NCI-H1105 treated with DMSO at 0.1 percent for 48 hours (cell line): ENCODE measurements at places on chromosomes 16 and 17.

DNA sequence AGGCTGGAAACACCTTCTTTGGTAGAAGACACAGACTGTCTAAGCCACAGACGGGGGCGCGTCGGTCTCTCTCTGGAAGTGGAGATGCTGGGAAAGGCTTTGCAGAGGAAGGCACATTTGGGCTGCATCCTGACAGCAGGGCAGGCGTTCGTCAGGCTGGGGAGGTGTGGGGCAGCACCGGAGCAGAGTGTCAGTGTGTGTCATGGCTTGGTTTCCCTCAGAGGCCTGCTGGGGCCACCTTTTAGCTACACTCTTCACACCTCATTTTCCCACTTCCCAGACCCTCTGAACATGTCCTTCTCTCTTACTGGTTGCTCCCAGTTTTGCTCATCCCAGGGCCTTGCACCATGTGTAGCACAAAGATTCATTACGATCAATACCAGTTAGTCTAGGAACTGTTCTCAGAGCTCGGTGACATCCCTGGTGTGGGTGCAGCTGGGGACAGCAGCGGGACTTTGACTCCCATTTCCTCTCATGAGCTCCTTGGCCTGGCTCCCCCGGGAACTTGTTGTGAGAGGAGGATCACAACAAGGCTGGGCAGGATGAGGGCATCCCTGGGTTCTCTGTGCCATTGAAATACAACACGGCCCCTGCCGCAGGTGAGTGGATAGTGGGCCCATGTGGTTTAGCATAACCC lies 33.1 kb downstream of the SMARCE1 start:
- no peak for DNase-seq

DNA sequence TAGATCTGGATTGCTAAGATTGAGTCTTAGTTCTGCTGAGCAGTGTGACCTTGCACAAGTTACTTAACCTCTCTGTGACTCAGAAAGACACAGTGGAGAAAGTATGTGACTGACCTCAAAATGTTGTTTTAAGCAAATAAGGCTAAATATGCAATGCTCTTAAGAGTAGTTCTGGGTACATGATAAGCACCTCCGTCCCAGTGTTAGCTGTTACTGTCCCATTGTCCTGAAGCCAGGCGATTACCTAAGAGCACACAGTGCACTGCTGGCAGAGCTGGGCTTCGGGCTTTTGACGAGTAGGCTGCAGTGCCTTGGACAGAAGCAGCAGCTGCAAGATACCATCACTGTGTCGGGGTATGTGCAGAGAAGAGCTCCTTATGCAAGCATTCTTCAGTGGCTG lies 32.7 kb upstream of the FOXF1 start:
- no peak for DNase-seq

GRCh38 chr17:56679115-56679776 lies 85.7 kb downstream of the NOG start:
- peak; percentile 34 for DNase-seq

GRCh38 chr16:49502136-49502881 lies 128.7 kb downstream of the C16orf78 start:
- DNase-seq, result no peak

DNA sequence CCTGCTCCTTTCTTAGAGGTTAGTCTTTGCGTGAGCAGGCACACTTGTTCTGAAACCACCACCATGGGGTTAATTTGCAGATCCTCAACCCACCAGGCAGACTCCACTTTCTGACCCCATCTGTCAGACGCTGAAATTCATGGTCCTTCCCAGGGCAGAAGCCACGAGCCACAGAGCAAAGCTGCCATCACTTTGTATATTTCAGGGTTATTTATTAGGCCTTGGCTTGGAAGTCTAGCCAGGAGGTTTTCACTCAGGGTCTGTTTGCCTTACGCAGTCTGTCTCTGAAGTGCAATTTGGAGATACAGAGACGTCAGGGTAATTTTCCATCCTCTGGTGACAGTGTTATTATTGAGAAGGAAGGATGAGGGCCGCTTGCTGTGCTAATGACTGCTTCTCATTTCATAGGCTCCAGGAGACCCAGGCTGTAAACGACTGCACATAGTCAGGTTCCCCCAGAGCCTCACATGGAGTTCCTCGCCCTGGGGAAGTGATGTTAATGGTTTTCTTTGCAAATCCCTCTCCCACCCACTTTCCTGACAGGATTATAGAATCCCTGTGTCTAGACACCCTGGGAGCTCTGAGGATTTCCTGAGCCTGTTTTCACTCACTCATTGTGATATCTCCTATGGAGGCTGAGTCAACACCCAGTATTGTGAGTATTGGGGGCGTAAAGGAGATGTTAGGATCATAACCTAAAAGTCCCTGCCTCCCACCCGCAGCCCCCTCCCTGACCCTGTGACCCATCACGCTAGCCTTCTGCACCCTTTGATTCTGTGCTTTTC lies 269.0 kb downstream of the ABCC12 start:
- DNase-seq, result no peak

- DNase-seq, result no peak
Measured at GRCh38 chr16:73405851-73406250, 357.9 kb upstream of the ZFHX3 start.

DNA sequence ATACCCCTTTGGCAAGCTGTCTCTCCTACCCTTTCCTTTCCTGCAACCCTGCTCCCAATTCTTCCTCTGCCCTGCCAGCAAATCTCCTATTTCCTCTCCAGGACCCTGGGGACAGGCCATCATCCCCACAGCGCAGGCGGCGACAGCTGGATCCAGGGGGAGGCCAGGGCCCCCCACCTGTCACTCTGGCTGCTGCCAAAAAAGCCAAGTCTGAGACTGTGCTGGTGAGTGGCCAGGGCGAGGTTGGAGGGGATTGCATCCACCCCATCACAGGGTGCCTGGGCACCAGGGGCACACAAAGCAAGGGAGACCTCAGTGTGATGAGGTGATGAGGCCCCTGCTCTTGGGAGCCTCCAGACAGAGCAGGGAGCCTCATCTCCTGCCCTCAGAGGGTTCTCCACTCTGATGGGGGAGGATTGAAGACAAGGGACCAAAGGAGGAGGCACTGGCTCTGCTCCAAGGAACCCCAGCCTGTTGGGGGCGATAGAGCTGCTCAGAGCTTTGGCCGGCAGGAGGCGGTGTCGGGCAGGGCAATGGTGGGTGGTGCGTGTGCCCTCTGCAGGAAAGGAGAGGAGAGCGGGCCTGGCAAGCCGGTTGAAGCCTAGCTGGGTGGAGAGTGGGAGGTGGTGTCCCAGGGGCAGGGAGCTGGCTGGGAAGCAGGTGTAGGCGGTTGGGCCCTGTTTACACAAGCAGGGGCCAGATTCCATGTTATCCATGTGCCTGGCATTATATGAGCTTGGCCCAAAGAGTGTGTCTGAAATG lies 15.6 kb upstream of the PDK2 start:
- no peak for DNase-seq

GRCh38 chr16:51143196-51143977 lies 7.7 kb downstream of the SALL1 start:
- no peak for DNase-seq

DNA sequence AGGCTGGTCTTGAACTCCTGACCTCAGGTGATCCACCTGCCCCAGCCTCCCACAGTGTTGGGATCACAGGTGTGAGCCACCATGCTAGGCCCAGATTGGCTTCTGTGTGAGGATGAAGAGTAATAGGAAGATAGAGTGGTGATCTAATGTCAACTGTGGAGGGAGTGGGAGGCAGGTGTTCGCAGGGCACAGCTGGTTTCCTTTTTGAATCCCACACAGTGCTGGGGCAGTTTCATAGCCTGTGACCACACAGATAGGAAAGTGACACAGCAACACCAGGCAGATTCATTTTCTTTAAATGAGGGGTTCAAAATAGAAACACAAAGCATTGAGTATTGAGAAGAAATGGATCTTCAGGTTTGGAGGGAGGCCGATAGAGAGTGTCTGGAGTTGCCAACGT lies 540.3 kb downstream of the WWOX start:
- no peak for DNase-seq

DNA sequence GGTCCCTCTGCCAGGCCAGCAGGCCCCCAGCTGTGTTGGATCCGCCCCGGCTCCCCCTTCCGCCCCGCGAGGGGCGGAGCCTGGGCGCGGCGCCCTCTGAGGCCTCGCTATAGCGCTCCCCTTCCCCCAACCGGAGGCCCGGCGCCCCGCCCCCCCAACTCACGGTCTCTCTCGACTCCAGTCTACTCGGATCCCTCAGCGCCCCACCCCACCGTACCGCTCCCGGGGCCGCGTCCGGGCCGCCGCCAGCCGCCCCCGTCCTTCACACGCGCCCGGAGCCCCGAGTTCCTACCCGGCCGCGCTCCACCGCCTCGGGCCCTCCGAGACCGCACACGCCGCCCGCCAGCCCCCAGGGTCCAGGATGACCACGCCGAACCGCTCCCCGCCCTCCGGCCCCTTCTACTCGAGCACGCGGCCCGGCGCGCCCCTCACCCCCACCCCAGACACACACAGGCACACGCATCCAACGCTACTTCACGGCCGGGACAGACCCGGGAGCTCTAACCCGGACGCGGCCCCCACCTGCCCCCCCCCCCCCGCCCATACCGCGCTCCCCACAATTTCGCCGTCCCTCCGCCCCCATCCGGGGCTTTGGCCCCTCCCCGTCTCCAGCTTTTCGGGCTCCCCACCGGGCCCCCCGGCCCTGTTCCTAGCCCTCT lies 1.4 kb downstream of the PHF23 start:
- DNase-seq, result peak; percentile 23

GRCh38 chr17:83198366-83199341 lies 119.2 kb downstream of the METRNL start:
- no peak for DNase-seq

DNA sequence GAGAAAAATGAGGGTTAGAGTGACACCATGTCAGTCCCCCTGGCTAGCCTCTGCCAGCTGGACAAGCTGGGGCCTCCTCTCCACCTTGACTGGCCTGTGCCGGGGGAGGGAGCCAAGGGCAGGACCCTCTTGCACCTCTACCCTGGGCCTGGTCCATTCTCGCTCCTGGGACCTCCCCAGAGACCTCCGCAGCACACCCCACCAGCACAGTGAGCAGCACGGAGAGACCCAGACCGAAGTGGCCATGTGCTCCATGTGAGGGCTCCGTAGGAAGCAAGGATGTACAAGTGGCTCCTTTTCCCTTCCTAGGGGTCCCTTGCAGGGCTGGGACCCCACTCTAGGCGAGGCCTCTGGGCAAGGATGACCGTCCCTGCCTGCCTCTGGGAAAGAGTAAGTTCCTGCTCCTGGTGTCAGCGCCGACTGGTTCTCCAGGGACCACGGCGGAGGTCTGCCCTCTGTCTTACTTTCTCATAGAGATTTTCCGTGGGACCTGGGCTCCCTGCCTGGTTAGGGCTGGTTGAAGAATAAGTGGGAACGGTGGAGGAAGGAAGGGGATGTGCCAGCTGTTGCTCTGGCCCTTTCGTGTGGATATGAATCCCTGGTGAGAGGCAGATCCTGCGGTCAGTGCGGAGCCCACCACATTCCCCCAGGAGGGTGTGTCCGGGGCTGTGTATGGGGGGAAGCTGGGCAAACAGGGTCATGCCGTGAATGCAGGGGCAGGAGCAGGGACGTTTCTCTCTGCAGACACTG lies 124.2 kb downstream of the METRNL start:
- no peak for DNase-seq

DNA sequence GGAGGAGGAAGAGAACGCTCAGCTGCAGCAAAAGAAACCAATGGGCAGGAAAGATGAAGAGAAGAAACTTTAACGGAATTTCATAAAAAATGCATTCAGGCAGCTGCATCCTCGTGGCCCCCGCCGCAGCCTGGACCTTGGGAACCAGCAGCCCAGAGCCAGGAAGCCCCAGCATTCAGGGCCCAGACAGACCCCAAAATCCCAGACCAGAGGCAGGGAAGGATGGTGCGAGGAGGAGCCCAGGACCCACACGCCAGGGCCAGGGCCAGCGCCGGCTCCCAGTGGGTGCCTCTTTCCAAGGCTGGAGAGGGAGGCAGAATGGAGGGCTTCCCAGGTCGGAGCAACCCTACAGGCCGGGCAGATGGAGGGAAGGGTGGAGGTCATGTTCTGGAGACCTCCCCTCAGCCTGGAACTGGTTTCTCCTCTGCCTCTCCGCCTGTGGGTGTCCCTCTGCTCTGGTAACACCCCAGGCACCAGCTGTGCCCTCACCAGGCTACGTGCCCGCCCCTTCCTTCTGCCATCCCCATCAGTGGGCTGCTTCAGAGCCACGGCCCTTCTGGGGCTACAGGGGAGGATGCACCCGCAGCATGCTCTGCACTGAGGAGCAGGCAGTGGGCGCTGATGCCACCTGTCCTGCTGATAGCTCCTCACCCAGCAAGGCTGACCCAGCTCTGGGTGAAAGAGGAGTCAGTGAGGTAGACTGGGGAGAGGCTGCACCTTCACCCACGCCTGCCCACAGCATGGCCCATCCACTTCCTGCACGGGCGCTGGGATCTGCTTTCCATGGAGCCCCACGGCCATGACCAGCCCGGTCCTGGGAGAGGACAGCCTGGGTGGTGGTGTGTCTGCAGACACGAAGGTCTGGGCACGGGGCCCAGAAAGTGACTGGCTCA lies 1.2 kb upstream of the MIF4GD start:
- no peak for DNase-seq

GRCh38 chr17:72476575-72476986 lies 355.8 kb downstream of the SOX9 start:
- DNase-seq, result no peak

DNA sequence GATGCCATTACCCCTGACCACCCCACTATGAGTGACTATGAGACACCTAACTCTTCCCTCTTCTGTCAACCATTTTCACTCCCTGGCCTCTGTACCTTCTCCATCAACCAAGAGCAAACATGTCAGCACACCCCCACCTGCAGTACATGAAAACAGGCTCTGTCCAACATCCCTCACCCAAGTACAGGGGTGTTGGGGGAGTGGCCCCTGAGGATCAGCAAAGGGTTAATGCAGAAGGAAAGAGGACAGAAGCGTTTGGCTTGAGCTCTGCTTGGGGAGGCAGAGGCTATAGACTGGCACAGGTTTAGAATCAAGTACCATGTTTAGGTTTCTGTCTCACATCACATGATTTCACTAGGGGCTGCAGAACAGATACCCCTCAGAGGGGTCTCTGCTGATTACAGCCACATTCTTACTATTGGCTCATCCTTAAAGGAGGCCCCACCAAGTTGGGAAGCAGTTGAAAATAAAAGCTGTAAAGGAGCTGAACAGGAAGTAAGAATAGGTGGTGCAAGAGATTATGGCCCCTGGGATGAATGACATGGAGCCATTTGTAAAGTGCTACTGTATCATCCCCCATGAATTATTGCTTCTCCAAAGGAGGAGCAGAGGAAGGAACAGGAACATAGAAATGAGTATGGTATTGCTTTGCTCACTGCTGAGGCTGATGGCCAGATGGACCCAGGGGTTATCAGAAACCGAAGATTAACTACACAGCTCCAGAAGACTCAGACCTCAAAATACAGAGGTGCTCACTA lies 2.4 kb upstream of the PSMC3IP start:
- DNase-seq, result no peak

GRCh38 chr16:58638148-58639036 lies 8.8 kb upstream of the CNOT1 start:
- DNase-seq, result no peak

GRCh38 chr17:9370467-9370866 lies 205.2 kb downstream of the STX8 start:
- peak; percentile 69 for DNase-seq

GRCh38 chr16:47970291-47970931 lies 185.4 kb downstream of the ABCC12 start:
- no peak for DNase-seq

- no peak for DNase-seq
Measured at GRCh38 chr17:72535779-72536178, 415.0 kb downstream of the SOX9 start.
